ENCODE measurements at places on chromosomes 16 and 17.

GRCh38 chr16:14418795-14419225, 211.2 kb downstream of the PARN start:
- no peak for DNase-seq

GRCh38 chr17:64662774-64663367, 764 bp upstream of the SMURF2 start:
- no peak for DNase-seq

DNA sequence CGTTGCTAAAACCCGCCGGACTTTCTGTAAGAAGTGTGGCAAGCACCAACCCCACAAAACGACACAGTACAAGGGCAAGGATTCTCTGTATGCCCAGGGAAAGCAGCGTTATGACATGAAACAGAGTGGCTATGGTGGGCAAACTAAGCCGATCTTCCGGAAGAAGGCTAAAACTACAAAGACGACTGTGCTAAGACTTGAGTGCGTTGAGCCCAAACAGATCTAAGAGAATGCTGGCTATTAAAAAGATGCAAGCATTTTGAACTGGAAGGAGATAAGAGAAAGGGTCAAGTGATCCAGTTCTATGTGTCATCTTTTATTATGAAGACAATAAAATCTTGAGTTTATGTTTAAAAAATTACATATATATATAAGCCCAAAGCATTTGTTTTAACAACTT, 20.3 kb downstream of the HELZ start:
- DNase-seq = no peak

DNA sequence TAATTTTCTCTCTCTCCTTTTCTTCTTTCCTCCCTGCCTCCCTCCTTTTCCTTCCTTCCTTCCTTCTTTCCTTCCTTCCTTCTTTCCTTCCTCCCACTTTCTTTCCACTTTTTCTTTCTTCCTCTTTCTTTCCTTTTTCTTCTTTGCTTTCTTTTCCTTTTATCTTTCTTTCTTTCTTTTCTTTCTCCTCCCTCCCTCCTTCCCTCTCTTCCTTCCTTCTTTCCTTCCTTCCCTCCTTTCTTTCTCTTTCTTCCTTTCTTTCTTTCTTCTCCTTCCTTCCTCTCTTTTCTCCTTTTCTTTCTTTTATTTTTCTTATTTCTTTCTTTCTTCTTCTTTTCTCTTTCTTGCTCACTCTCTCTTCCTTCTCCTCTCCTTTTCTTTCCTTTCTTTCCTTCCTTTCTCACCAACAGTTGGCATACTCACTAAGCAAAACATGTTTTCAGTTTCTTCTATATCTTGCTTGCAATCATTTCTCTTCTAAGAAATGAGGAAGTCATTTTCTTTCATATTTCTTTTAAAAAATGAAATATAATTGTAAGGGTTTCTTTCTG, 97.1 kb upstream of the MAF start:
- DNase-seq = no peak

DNA sequence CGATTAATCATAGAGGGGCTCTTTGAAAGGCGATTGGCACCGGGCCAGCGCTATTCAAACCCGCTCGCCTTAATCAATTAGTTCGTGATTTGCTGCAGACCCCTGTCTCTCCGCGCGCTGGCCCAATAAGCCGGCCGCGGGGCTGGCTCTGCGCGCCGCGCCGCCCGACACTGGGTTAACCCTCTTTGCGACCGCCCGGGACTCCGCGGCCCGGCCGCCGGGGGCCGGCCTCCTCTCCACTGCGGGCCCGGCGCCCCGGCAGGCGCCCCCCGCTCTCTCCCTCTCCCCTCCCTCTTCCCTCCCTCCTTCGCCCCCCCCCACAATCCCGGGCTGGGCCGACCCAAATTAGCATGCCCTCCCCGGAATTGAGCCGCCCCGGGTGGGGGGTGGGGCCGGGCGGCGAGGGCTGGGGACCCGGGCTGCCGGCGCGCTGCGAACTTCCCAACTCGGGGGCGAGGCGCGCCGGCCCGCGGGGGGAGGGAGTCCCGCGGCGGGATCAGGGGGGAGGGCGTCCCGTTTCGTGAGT, 428 bp upstream of the SALL1 start:
- DNase-seq = peak; percentile 63

GRCh38 chr16:69396187-69397061, 10.6 kb upstream of the TERF2 start:
- DNase-seq = peak; percentile 90

DNA sequence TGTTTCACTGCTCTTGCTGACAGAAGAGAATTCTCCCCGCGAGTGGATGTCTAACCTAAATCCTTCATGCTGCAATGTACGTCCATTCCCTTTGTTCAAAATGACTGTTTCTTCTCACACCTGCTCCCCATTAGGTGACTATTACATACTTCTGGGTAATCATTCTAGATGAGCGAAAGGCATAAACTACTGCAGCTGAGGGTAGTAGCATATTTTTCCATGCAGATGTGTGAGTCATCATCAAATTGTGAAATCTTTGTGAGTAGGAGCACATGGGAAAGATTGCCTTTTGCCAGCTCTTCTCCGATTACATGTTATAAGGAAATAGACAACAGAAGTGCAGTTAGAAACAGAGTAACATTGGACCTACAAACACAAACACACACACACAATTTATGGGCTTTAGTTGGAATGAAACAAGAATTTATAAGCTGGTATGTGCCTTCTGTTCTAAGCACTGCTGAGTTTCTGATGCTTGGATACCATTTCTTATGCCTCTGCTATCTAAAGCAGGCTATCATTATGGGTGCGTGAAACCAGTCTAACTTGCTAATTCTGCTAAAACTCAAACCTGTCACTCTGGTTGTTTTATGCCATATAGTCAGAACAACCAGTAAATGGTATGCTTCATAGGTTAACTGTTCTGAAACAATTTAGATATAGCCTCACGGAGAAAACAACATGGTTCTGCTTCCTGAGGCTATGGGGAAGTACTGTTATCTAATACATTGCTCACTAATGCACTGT, 346.9 kb upstream of the PSMD7 start:
- peak; percentile 97 for DNase-seq

- DNase-seq = peak; percentile 66
Observed at GRCh38 chr17:42112552-42113176, at the start of gene DHX58. Gene DHX58 (minus strand): TSS chr17:42112714. CDS start chr17:42111892, 822 bp downstream.

DNA sequence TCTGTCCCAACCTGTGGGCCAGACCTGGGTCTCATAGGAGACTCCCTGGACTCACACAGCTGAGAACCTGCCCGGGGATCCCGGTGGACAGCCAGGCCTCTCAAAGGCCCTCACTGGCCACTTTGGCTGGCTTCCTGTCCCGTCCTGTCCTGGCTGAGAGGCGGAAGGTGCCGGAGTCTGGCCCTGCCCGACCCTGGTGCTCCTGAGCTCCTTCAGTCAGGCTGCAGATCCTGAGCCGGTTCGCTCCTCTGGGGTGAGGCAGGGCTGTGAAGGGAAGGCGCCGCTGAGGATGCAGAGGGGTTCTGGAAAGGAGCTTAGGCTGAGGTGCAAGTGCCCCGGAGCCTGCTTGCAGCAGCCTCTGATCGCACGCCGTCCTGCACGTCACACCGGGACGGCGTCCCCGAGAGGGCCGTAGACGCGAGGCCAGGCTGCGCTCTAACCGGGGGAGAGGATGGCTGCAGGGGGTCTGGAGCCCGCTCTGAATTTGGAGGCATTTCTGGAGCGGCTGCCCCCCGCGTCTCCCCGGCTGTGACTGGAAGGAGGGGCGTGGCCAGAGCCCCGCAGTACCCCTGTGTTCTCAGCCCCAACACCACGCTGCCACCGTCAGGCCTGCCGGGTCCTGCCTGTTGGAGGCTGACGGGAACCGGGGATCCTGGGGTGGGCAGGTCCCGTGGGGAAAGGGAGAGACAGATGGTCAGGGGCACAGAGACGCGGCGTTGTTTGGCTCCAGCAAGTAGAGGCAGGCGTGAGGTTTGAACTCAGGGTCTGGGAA, 4.1 kb downstream of the HGS start:
- DNase-seq = no peak

- DNase-seq = no peak
Observed at GRCh38 chr16:58126451-58126961, 2.7 kb downstream of the CFAP20 start.

GRCh38 chr16:17416461-17417311, 54.1 kb downstream of the XYLT1 start:
- DNase-seq = no peak

- no peak for DNase-seq
Observed at GRCh38 chr16:87165885-87166284, 151.3 kb downstream of the C16orf95 start.

GRCh38 chr17:12024327-12024726, 3.6 kb downstream of the MAP2K4 start:
- no peak for DNase-seq

- DNase-seq = no peak
Observed at GRCh38 chr16:55272744-55273143, 51.3 kb upstream of the IRX6 start.

DNA sequence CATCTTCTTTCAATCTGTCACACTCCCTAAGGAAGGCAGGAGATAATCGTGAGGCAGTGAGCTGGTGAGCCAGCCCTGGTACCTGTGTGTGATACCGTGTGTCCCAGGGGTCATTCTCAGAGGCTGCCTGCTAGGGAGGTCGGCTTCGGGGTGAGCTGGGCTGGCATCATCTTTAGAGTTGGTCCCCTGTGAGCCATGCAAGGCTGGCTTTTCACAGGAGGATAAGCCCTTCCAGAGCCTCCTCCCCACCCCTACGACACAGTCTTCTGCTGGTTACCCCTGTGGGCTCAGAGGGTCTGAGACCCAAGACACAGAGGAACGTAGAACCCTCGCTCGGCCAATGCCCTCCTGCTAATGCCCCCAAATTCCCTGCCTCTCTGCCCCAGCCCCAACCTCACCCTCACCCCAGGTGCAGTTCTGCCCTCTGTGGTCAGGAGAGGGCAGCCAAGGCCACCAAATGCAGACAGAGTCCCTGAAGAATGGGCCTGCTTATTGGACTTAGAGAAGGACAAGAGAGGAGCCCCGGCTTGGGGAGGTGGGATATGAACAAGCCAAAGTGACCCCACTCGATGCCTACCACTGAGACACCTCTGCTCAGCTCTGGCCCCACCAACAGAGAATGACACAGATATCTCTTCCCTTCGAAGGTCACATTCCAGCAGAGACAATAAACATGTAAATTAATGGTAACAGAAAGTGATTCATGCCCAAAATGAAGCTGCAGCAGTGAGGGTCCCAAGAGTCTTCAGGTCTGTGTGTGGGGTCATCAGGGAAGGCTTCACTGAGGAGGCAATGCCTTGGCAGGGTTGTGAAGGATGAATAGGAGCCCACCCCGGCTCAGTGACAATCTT, 80.8 kb upstream of the CCL1 start:
- no peak for DNase-seq

- DNase-seq = no peak
Observed at GRCh38 chr17:80047176-80047575, 10.7 kb downstream of the CCDC40 start.

- DNase-seq = no peak
Observed at GRCh38 chr16:64809876-64810629, 311.8 kb downstream of the CDH11 start.

- DNase-seq = no peak
Observed at GRCh38 chr16:80114699-80115098, 426.1 kb upstream of the DYNLRB2 start.

- no peak for DNase-seq
Observed at GRCh38 chr16:1979271-1980029, 1.8 kb downstream of the NOXO1 start.

- peak; percentile 91 for DNase-seq
Observed at GRCh38 chr17:80892019-80892855, 99.4 kb upstream of the CHMP6 start.

DNA sequence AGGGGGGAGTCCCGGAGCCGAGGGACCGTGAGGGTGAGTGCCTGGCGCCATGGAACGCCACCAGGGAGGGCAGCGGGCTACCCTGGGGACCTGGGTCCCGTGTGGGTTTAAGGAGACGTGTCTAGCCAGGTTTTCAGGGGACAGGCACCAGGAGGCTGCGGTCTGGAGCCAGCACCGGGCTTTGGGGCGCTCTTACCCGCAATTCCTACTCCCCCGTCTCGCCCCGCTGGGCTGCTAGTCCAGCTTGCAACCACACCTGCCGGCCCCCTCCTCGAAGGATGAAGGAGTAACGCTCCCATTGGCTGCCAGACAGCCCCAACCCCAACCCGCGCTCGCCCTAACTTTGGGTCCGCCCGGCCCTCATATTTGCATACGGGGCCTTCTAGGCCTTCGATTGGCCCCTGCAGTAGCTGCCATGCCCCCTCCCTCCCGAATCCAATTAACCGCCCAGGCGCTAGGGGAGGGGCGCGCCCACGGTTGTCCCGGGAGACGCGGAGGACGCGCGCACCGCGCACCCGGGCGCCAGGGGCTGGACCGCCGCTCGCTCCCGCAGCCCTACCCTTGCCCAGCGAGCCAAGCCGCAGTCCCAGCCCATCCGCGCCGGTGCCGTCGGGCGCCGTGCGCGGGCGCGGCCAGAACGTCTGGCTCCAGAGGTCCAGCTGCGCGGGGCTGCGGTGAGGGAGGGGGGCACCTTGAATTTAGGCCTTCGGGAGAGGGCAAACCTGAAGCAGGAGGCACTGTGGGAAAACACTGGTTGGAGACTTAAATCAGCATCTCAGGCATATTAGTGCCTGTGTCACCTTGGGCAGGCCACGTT, at the start of gene TTLL6:
TSS of gene TTLL6 (minus strand) at position 456 of the 817 bp plus-strand sequence. CDS start at position 299, 157 bp downstream.
- DNase-seq = no peak

GRCh38 chr17:82031303-82031884, at the start of gene RAC3:
Gene RAC3 (plus strand): TSS chr17:82031678. CDS start chr17:82031762, 84 bp downstream.
- DNase-seq = no peak

DNA sequence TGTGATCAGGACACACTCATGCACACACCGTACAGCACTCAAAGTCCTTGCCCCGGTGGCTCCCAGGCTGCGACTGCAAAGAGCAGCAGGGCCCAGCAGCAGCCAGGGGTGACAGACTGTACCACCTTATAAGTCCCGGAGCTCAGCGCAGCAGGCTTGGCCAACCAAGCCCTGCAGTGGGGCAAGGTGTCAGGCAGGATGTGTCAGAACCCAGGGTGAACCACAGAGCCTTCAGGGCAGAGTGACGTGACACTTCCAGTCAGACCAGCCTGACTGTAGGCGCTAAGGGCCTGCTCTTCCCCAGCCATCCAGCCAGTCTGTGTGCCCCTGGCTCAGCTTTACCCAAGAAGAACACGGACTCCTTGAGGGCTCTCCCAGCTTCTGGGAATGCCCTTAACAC, 204.1 kb downstream of the COPRS start:
- no peak for DNase-seq

- no peak for DNase-seq
Observed at GRCh38 chr16:81636298-81636993, 142.6 kb upstream of the PLCG2 start.
